ENCODE measurements at places on chromosomes 3 and 15.

DNA sequence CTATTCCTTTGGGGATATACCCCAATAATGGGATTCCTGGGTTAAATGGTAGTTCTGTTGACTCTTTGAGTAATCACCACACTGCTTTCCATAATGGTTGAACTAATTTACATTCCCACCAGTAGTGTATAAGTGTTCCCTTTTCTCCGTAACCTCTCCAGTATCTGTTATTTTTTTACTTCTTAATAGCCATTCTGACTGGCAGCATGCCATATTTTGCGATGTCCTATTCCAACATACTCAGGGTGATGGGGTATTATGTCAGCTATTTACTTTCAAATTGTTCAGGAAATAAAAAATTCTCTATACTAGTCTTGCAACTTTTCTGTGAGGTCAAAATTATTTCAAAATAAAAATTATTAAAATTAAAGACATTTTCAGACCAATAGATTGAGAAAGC lies 9.1 kb upstream of the PARP14 start:
- DNase-seq, result no peak

GRCh38 chr15:60551781-60552161 lies 72.8 kb upstream of the ICE2 start:
- DNase-seq, result no peak

DNA sequence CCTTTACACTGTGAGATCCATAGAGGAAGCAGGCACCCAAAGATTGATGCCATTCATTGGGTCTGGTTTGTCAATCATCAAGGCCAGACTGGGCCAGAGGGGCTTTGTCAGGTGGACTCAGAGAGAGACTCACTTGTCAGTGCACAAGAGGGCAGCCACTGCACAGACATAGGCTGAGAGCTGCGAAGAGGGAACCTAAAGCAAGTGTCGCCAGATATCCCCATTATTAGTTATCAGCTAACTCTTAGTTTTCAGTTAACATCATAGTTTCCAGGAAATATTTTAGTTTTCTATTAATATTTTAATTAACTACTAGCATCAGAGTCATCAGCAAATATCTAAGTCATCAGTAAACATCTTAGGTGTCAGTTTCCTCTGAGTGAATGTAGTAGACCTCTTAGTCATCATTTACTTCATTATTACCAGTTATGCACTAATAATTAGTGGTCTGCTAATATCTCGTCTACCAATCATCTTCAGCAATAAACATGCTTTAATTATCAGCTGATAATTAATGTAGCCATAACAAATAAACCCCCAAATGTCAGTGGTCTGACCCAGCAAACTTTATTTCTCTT lies 41.7 kb upstream of the LIMD1 start:
- DNase-seq, result no peak

- DNase-seq, result no peak
Measured at GRCh38 chr3:26590919-26591484, 31.6 kb upstream of the LRRC3B start.

- DNase-seq, result no peak
Measured at GRCh38 chr15:74406992-74407705, 26.6 kb downstream of the SEMA7A start.

- no peak for DNase-seq
Measured at GRCh38 chr3:129505341-129505740, 23.1 kb upstream of the RHO start.

Measured in stimulated activated naive B cell treated with anti-CD40 and anti-IgM and Interleukin-4, amounts not matched to agents 10 μg/mL and 1 μg/mL and 100 μg/mL, for 72 hours (primary cell).